Stimulated activated CD4-positive, alpha-beta T cell treated with anti-CD3 and anti-CD28 coated beads, Interleukin-4, amount 100 ng/mL, for 4 hours (primary cell): ENCODE measurements at places on chromosomes 16 and 17.
A peak's percentile ranks its signal among the peaks of the same experiment; 100 is the strongest.

GRCh38 chr17:67046398-67046797 is 2.0 kb downstream of the CACNG1 start:
- DNase-seq, result no peak

GRCh38 chr16:88866151-88866920 is at the start of gene PABPN1L:
PABPN1L (minus strand) TSS chr16:88866660; CDS start chr16:88866606, 54 bp downstream.
- no peak for DNase-seq

- DNase-seq, result no peak
Measured at GRCh38 chr16:82111944-82112343, 58.1 kb downstream of the MPHOSPH6 start.

DNA sequence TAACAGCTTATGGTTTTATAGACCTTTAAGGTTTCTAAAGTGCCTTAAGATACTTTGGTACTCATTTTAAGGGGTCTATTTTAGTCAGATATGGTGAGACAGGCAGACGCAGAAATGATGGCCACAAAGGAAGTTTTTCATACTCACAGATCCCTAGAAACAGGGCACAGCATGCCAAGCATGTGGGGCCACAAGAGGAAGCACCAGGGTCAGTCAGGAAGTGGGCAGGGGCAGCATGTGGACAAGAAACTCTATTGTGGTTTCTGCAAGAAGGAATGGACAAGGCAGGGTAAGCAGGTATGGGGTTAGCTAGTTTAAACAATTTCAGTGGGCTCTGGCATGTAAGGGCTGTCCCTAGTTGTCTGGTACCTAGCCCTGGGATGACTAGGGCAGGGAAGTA is 8.5 kb downstream of the EFCAB3 start:
- no peak for DNase-seq

DNA sequence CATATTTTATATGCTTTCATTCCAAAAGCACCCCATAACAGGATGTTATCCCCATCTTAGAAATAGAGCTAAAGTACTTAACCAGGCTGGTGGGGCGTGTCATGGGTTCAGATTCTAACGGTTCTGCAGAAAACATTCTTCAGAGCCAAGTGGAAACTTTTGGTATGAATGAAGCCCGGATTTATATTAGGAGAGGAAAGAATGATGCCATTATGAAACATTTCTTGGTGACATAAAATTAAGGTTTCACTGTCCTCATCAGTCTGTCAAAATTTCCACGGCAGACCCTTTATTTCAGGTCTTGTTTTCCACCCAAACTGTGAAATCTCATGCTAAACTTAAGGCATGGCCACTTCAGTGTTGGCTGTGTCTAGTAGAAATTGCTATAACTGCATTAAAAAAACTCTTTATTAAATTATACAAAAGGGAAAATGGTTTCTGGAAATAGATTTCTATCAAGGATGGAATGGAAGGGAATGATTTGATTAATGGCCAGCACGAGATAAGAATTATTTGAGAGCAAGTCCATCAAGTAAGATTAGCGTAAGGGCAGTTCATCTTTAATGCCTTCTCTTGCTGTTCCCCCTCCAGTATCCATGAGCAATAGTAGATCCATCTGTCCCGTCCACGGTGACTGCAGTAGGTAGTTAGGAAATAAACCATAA is 11.7 kb downstream of the PRKCA start:
- DNase-seq, result peak; percentile 38

- no peak for DNase-seq
Measured at GRCh38 chr17:74234486-74234885, 21.1 kb downstream of the TTYH2 start.

GRCh38 chr16:20821682-20822081 is 15.4 kb downstream of the REXO5 start:
- DNase-seq, result no peak

DNA sequence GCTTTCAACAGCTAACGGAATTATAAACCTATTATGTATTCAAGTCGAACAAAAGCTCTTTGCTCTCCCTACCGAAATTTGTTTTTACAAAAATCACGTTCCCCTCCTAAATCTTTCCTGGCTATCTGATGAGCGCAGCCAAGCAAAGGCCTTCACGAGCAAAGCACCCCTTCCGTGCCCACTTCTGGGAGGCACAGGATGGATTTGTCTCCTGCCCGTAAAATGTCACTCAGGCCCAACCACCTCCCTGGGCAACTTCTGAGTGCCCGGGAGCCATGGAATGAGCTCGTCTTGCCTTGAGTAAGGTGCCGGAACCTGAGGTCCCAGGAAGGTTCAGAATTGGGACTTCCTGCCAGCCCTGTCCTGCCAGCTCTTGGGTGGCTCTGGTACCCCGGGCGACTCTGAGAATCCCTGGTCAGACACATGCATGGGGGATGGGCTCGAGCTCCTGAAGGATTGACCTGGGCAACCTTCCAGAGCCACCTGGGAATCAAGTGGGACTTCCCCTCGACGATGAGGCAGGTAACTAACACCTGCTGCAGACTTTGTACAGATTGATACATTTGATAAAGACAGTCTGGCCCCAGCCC is 19.8 kb downstream of the SLC7A5 start:
- DNase-seq, result no peak

DNA sequence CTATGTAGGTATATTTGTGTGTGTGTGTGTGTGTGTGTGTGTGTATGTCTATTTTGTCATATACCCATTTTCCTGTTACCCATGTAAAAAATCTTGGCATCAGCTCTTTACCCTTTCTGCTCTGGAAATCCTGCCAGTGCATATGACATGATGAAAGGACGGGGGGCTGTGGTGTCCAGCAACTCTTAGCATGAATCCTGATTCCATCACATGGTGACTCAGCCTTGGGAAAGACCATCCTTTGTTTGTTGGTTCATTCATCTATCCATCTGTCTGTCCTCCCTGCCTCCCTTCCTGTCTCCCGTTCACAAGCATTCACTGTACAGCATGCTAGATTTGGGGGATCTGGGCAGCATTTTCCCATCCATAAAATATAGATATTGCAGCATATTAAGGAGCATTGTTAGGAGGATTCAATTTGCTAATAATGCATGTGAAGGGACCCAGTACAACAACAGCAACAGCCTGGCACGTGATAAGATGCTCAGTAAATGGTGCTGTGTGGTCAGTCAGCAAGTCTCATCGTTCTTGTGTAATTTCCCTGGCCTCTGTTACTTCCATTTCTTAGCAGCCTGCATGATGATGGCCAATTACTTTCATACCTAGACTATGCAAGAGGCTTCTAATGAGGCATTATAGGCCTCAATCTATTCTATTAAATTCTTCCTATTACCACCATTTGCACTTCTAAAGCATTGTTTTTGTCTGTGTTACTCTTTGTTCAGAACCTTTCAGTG is 191.0 kb downstream of the PRKCA start:
- DNase-seq, result no peak

GRCh38 chr17:10151667-10152496 is 46.5 kb downstream of the GAS7 start:
- no peak for DNase-seq

DNA sequence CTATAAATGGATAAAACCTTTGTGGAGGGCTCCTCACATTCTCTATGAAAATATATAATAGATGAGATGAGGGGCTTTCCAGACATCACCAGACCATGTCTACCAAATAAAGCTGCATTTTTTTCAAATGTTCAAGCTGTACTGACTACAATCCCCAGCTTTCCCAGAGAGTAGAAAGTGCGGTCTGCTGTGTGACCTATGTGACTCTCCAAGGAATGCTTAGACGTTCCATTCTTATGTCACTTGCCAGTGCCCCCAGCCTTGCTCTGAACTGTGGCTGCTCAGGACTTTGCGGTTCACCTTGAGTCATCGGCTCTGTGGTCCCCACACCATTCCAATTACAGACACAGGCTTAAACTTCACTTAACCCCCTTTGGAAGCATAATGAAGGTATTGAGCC is 47.8 kb upstream of the SCNN1B start:
- no peak for DNase-seq

DNA sequence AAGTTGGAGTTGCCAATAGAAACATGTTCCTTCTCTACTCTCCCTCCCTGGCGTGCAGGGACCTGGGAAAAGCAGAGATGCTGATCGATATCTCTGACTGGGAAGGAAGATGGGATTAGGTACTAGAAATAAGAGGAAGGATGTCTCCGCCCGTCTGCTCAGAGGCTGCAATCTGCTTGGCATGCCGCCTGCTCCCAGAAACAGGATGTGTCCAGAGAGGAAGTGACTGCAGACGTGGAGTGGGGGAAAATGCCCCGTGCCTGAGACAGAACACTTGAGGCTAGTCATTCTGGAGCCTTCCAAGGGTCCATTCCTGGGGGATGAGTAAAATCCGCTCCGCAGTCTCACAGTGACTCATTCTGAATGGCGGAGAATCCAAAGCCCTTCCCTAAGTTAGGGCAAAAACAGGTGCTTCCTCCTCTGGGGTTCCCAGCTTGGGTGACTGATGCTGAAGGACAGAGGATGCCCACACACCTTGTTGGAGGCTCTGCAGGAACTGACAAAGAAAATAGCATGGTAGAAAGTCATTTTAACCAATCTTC is 45.0 kb upstream of the SMURF2 start:
- DNase-seq, result no peak

DNA sequence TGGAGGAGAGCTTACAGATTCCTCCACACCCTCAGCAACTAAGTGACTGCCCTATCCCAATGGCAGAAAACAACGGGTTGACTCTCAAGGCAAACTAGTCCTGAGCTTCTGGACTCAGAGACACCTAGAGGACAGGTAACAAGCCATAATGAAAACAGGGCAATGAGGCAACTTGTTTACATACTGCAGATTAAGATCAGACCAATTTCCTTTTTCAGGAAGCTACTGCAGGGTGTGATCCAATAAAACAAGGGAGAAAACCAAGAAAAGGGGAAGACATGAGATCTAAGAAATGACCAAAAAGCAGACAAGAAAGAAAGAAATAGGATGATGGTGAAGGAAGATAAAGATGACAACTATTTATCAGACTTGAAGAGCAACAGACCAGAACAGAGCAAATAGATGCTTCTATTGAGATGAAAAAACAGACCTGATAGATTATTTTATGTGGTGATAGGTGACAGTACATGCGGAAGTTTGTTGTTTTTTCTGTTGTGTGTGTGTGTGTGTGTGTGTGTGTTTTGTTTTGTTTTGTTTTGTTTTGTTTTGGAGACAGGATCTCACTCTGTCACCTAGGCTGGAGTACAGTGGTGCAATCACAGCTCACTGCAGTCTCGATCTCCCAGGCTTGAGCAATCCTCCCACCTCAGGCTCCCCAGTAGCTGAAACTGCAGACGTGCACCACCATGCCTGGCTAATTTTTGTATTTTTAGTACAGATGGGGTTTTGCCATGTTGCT is 120.7 kb downstream of the GAS7 start:
- no peak for DNase-seq

DNA sequence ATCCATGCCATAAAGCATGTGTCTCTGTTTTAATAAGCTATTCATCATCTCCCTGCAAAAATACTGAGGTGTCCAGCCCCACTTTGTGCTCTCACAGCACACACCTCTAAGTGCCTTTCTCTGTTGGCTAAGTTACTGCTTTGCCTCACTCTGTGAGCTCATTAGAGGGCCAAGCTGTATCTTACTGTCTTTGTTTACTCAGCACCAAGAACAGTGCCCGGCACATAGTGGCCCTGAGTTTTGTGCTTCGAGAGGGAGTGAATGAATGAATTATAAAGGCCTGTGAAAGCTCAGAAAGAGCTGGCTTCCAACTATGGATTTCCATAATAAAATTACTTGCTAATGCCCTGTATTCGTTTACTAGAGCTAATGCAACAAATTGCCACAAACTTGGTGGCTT is 50.2 kb upstream of the NOG start:
- DNase-seq, result no peak

- no peak for DNase-seq
Measured at GRCh38 chr16:79013930-79014660, 586.4 kb downstream of the MAF start.

- DNase-seq, result no peak
Measured at GRCh38 chr16:84497418-84498222, 6.8 kb downstream of the MEAK7 start.

- DNase-seq, result no peak
Measured at GRCh38 chr16:51148678-51149228, 2.3 kb downstream of the SALL1 start.

GRCh38 chr17:45050481-45051059 is 862 bp downstream of the DCAKD start:
- peak; percentile 49 for DNase-seq

DNA sequence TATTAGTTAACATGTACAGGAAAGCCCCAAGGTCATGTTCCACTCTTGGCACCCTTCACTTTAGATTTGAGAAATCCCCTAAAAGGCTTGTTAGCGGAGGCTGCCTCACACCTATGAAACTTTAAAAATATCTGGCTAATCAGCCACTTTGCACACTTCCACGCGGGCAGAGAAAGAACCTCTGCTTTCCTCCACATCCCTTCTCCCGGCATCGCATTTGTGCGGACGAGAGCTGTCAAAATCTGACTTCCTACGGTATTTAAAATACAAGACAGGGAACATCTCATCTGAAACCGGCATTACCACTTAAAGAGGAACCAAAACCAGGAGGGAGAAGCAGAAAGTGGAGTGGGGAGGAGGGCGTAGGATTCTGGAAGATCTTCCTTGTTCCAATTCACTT is 422.3 kb downstream of the TMEM114 start:
- no peak for DNase-seq

DNA sequence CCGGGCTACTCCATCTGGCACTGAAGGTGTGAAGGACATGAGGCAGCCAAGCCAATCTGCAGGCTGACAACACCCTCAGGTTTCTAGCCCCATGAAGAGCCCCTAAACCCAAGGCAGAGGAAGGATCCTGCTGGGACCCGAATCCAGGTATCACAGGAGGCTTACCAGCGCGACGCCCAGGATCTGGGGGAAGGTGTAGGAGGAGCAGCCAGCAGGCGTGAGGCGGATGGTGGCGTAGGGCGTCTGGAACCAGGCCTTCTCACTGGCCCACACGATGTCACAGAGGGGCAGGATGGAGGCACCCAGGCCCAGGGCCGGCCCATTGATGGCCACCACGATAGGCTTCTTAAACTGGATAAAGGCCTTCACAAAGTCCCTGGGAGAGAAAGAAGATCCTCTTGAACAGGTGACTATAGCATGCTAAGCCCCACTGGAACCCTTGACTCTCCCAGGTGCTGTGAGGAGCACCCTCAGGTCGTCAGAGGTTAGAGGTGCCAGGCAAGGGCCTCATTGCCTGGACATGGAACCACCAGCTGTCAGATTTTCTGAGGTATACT is 71.7 kb downstream of the DYNLRB2 start:
- no peak for DNase-seq

GRCh38 chr16:66953462-66954096 is 7.5 kb upstream of the CES3 start:
- no peak for DNase-seq

DNA sequence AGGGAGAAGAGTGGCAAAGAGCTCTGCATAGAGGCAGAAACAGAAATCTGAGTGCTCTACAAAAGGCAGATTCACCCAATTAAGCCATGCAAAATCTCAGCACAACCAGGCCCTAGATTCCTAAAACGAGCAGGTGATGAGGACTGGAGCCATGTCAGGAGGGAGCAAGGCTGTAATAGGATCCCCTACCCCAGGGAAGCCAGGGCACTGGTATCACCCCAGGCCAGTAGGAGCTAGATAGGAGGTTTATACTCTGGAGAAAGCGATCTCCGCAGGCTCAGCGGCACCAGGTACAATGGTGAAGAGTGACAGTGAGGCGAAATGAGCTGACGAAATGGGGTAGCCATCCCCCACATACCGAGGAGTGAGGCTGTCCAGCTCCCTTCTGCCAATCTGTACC is 171.5 kb downstream of the PARN start:
- DNase-seq, result no peak
